Caco-2 (cell line): ENCODE measurements at places on chromosomes 7 and 10.

GRCh38 chr10:97708167-97708566 lies 5.4 kb upstream of the MARVELD1 start:
- no peaks in the 10 kb centered on the region for H3K36me3 ChIP-seq
- no peak for DNase-seq
- no peak overlapping the region for H3K27ac ChIP-seq
- no peaks in the 10 kb centered on the region for H3K27me3 ChIP-seq
- no peak overlapping the region for H3K4me3 ChIP-seq
- peaks cover 16% of the 10 kb centered on the region; the same call in 1 of the 2 replicates for H3K4me1 ChIP-seq

DNA sequence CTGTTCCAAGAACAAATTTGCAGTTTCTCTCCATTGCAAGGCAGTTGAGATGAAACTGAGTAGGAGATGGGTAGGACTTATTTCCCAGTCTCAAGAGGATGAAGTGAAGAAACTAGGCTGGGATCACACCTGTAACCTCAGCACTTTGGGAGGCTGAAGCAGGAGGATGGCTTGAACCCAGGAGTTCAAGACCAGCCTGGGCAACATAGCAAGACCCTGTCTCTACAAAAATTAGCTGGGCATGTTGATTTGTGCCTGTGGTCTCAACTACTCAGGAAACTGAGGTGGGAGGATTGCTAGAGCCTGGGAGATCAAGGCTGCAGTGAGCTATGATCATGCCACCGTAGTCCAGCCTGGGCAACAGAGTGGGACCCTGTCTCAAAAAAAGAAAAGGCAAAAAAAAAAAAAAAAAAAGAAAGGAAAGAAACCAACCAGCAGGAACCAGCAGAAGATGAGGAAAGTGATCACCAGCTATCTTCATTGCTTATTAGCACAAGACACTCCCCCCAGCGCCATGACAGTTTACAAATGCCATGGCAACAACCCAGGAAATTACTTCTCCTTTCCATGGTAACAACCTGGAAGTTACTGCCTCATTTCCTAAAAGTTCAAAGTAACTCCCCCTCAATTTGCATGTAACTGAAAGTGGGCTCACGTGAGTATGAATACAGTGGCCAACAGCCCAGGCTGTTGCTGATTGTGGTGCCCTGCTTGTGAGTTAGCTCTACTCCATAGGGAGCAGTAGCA lies 18.3 kb upstream of the ST8SIA6 start:
- no peak overlapping the region for H3K4me3 ChIP-seq
- H3K36me3 ChIP-seq = no peaks in the 10 kb centered on the region

- H3K4me3 ChIP-seq = no peak overlapping the region
- no peaks in the 10 kb centered on the region for H3K27me3 ChIP-seq
- no peaks in the 10 kb centered on the region for H3K36me3 ChIP-seq
- H3K4me1 ChIP-seq = no peaks in the 10 kb centered on the region
- no peak overlapping the region for H3K27ac ChIP-seq
Observed at GRCh38 chr7:7424151-7424873, 111.4 kb downstream of the COL28A1 start.

DNA sequence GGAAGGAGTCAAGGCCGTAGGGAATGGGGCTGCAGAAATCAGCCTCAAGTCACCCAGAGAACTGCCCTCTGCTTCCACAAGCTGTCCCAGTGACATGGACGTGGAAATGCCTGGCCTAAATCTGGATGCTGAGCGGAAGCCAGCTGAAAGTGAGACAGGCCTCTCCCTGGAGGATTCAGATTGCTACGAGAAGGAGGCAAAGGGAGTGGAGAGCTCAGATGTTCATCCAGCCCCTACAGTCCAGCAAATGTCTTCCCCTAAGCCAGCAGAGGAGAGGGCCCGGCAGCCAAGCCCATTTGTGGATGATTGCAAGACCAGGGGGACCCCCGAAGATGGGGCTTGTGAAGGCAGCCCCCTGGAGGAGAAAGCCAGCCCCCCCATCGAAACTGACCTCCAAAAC lies 50.2 kb upstream of the PDCD4 start:
- 0 out of 2 replicates have a peak, but pooled peaks cover 3% of the 10 kb centered on the region for H3K4me1 ChIP-seq
- peak overlapping the region; percentile 6 for H3K27ac ChIP-seq

- no peak for DNase-seq
- no peak overlapping the region for H3K4me3 ChIP-seq
- H3K27me3 ChIP-seq = no peaks in the 10 kb centered on the region
- no peaks in the 10 kb centered on the region for H3K36me3 ChIP-seq
- peak overlapping the region; percentile 1 for H3K27ac ChIP-seq
Observed at GRCh38 chr7:64558781-64559180, 4.1 kb downstream of the ZNF680 start.

DNA sequence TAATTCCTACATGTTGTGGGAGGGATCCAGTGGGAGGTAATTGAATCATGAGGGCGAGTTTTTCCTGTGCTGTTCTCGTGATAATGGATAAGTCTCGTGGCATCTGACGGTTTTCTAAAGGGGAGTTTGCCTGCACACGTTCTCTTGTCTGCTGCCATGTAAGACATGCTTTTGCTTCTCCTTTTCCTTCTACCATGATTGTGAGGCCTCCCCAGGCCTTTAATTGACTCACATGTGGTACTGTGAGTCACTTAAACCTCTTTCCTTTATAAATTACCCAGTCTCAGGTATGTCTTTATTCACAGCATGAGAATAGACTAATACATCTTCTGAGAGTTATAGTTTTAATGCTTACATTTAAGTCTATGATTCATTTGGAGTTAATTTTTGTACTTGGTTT lies 22.6 kb upstream of the CPN1 start:
- H3K36me3 ChIP-seq = no peaks in the 10 kb centered on the region
- peaks cover 19% of the 10 kb centered on the region for H3K4me1 ChIP-seq
- no peak for DNase-seq
- no peak overlapping the region for H3K4me3 ChIP-seq
- no peaks in the 10 kb centered on the region for H3K27me3 ChIP-seq
- no peak overlapping the region for H3K27ac ChIP-seq

- no peaks in the 10 kb centered on the region for H3K27me3 ChIP-seq
- H3K4me3 ChIP-seq = no peak overlapping the region
- H3K36me3 ChIP-seq = no peaks in the 10 kb centered on the region
- H3K27ac ChIP-seq = no peak overlapping the region
- H3K4me1 ChIP-seq = no peaks in the 10 kb centered on the region
Observed at GRCh38 chr7:3552499-3552898, 251.4 kb downstream of the SDK1 start.

GRCh38 chr7:31051598-31052486 lies at the start of gene ADCYAP1R1:
Gene ADCYAP1R1 (plus strand): TSS chr7:31052308. CDS start chr7:31063265, 10,957 bp downstream.
- H3K27ac ChIP-seq = no peak within 1 kb of the TSS
- H3K4me3 ChIP-seq = no peak within 1 kb of the TSS
- H3K36me3 ChIP-seq = no peaks in the 10 kb centered on the region
- H3K4me1 ChIP-seq = no peaks in the 10 kb centered on the region
- H3K27me3 ChIP-seq = peaks cover 2% of the 10 kb centered on the region; the same call in 1 of the 2 replicates
- DNase-seq = no peak

- H3K4me3 ChIP-seq = no peak overlapping the region
- H3K27me3 ChIP-seq = no peaks in the 10 kb centered on the region
- no peaks in the 10 kb centered on the region for H3K36me3 ChIP-seq
- no peak overlapping the region for H3K27ac ChIP-seq
Observed at GRCh38 chr10:82847242-82847641, 972.2 kb downstream of the NRG3 start.

GRCh38 chr7:25520516-25520915 lies 292.2 kb upstream of the NPVF start:
- no peaks in the 10 kb centered on the region for H3K27me3 ChIP-seq
- H3K36me3 ChIP-seq = no peaks in the 10 kb centered on the region
- DNase-seq = no peak
- H3K4me3 ChIP-seq = no peak overlapping the region
- H3K27ac ChIP-seq = no peak overlapping the region
- no peaks in the 10 kb centered on the region for H3K4me1 ChIP-seq

DNA sequence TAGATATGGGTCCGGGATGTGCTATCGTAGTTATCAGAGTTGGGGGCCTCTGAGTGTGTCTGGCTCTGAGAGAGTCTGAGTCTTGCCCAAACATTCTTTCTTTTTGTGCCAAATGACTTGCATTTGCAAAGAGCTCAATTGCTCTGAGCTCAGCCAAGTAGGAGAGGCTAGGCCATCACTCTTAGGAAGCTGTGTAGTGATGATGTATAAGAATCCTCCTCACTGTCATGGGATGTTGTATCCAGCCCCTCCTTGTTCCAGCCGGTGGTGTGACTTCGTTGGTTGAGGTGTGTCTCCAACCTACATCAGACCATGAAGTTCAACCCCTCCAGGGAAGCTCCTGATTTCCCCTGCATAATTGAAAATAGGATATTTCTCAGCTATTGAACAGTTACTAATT lies 97.5 kb upstream of the NPS start:
- H3K36me3 ChIP-seq = no peaks in the 10 kb centered on the region
- no peaks in the 10 kb centered on the region for H3K27me3 ChIP-seq
- no peak overlapping the region for H3K27ac ChIP-seq
- no peak overlapping the region for H3K4me3 ChIP-seq
- DNase-seq = no peak

GRCh38 chr10:13722747-13723653 lies 136.2 kb downstream of the PRPF18 start:
- H3K27me3 ChIP-seq = no peaks in the 10 kb centered on the region
- H3K4me3 ChIP-seq = no peak overlapping the region
- peaks cover 41% of the 10 kb centered on the region for H3K4me1 ChIP-seq
- peak overlapping the region; percentile 42 for H3K27ac ChIP-seq
- H3K36me3 ChIP-seq = no peaks in the 10 kb centered on the region

DNA sequence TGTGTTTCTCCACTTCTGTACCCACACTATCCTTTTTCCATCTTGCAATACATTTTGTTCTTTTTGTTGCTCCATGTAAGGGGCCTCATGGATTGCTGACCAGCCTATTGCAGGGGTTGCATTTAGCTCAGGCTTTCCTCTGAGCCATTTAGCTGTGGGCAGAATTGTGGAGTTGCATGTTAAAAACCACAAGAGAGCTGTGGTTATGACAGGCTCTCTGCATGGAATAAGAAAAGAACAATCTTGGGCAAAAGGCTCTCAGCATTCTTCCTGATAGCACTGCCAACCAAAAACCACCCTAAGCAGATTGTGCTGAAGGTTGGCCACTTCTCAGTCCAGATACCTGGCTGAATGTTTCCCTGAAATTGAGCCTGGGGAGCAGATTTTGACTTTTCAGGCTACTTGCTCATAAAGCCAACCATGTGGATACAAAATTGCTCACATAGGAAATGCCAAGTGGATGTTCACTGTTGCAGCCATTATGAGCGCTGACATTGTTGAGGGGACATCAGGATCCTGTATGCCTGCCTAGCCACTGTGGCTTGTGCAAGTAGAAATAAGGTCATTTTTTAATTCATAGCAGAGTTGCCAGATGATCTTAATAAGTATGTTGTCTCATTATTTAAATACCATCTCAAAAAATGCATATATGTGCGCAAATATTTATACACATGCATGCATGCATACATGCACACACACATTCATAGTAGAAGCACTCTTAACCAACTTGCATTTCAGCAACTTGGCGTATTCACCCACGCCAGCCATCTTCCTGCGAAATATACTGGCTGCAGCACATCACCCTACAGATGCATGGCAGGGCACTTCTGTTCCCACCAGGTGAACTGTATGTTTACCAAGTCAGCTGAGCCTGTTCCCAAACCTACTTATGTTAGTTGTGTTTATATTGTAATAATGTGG lies 695.4 kb downstream of the LRMDA start:
- H3K4me3 ChIP-seq = no peak overlapping the region
- H3K27me3 ChIP-seq = no peaks in the 10 kb centered on the region
- peaks cover 11% of the 10 kb centered on the region; the same call in 1 of the 2 replicates for H3K4me1 ChIP-seq
- H3K36me3 ChIP-seq = no peaks in the 10 kb centered on the region
- no peak overlapping the region for H3K27ac ChIP-seq

DNA sequence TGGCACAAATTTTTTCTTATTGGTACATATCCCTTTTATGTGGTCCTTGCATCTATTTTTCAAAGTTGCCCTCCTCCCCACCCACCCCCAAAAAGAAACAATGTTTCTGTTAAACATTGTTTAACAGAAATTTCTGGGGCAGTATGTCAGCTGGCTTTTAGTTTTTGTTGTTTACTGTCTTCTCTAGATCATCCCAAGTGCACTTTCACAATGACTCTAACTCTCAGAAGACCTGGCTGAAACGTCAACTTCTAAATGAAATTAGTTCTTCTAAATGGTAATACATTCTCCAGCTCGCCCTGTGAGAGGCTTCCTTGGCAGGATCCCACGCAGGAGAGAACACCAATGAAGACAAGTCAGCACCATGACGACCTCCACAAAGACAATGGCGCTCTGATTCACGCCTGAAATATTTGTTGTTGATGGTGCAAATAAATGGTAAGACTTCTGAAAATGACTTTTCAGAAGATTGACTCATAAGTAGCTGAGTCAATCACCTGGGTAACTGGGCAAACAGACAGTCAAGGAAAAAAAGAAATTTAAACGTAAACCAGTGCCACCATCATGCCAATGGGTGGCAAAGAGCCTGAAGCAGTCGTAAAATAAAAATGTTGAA lies 293.7 kb downstream of the FZD1 start:
- no peak overlapping the region for H3K4me3 ChIP-seq
- no peaks in the 10 kb centered on the region for H3K36me3 ChIP-seq
- no peak overlapping the region for H3K27ac ChIP-seq
- no peaks in the 10 kb centered on the region; the same call in 1 of the 2 replicates for H3K27me3 ChIP-seq
- no peak for DNase-seq

DNA sequence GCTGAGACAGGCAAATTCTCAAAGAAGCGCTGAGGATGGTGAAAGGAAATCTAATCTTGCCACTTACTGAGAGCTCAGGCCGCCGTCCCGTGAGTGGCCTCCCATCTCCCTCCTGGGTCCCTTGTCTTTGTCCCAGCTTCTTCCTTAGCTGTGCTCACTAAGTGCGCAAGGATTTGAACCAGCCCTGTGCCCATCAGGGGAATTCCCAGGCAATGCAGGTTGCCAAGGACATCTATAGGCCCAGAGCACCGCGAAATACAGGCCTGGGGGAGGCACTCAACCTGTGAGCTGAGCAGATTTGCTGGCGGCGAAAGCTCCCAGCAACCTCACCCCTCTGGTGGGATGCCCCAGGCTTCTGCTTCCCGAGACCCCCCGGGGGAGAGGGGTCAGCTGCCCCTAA lies 64.8 kb downstream of the OAT start:
- peaks cover 6% of the 10 kb centered on the region; the same call in 1 of the 2 replicates for H3K4me1 ChIP-seq
- peak overlapping the region; percentile 87 for H3K27ac ChIP-seq
- H3K27me3 ChIP-seq = no peaks in the 10 kb centered on the region; the same call in 1 of the 2 replicates

- no peak overlapping the region for H3K27ac ChIP-seq
- no peaks in the 10 kb centered on the region for H3K36me3 ChIP-seq
- no peak for DNase-seq
- H3K4me3 ChIP-seq = no peak overlapping the region
- H3K4me1 ChIP-seq = no peaks in the 10 kb centered on the region
Observed at GRCh38 chr7:137847568-137848050, 835 bp upstream of the DGKI start.
